ENCODE measurements at places on chromosomes 3 and 15. TPM values are rescaled to one million over a fixed set of nuclear protein-coding genes. Genes with fewer than 3 reads are reported as not detected.

The ADGRG7 gene
- total RNA-seq: not detected

The HESX1 gene
- 0.17 TPM for total RNA-seq

The ZBBX gene
- 0.20 TPM for total RNA-seq

The SNAPC5 gene
- total RNA-seq: 23.8 TPM

The JMJD7 gene
- 4.1 TPM for total RNA-seq

Measured in smooth muscle cell of the pulmonary artery (primary cell).